ENCODE measurements at places on chromosomes 16 and 17.

- no peak for DNase-seq
Observed at GRCh38 chr17:15351478-15351840, 10.1 kb upstream of the TEKT3 start.

DNA sequence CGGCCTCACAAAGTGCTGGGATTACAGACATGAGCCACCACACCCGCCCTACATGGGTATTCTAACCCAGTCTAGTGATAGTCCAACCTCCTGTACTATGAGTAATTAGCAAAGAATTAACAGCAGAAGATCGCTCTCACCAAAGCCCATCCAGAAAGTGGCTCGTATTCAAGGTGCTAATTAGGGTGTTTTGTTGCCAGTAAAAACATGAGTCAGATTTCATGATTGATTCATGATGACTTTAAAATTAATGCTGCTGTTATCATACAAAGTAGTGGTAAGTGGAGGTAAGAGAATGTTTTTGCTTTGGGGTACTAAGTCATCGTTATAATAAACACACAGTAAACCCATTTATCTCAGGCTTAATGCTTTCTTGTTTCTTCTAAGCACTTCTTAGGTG is 428.8 kb downstream of the WWOX start:
- peak; percentile 59 for DNase-seq

DNA sequence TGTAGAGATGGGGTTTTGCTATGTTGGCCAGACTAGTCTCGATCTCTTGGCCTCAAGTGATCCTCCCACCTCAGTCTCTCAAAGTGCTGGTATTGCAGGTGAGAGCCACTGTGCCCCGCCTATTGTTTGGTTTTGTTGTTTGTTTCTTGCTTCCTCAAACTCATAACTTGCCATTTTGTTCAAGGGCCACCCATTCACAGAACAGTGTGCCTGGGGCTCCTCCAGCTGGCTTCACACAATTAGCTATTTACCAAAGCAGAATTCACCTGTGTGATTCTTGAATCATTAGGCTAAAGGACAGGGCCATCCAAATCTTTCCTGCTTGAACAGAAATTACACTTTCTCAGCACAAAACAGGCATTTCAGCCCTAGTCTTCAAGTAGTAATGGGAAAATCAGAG is 7.2 kb downstream of the ABHD15 start:
- no peak for DNase-seq

DNA sequence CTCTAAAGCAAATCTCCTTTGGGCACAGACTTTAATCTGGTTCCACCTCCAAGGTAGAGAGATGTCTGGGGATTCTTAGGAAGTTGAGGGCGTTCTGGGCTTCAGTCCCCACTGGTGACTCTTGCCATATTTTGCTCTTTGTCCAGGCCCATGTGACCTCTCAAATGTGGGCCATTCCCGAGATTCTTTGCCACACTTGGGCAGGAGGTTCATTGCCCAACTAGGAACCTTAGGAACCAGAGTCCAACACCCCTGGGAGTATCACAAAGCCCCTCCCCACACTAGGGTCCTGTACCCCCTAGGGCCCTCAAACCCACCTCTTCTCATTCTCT is 6.5 kb downstream of the KRT14 start:
- no peak for DNase-seq

Data from Daoy (cell line).